A549 (cell line): ENCODE measurements at places on chromosomes 13 and 19. TPM values are rescaled to one million over a fixed set of nuclear protein-coding genes. Genes with fewer than 3 reads are reported as not detected.

Gene SELENOV
- polyA plus RNA-seq, result not detected in 3 replicates

Gene RFC3
- polyA plus RNA-seq, result 44.0 to 45.3 TPM (median 44.2 TPM) in 3 replicates

Gene WBP4
- 9.0 to 9.8 TPM (median 9.3 TPM) in 3 replicates for polyA plus RNA-seq

Gene ELSPBP1
- polyA plus RNA-seq, result not detected in 3 replicates

Gene ZNF296
- 2.7 to 3.6 TPM (median 3.4 TPM) in 3 replicates for polyA plus RNA-seq

Gene SUGP1
- 27.4 to 30.0 TPM (median 30.0 TPM) in 3 replicates for polyA plus RNA-seq

Gene BRME1
- polyA plus RNA-seq, result 1.1 to 2.3 TPM (median 1.2 TPM) in 3 replicates

- no peak for DNase-seq
Measured at GRCh38 chr19:16897856-16898161, 9.0 kb downstream of the F2RL3 start.

DNA sequence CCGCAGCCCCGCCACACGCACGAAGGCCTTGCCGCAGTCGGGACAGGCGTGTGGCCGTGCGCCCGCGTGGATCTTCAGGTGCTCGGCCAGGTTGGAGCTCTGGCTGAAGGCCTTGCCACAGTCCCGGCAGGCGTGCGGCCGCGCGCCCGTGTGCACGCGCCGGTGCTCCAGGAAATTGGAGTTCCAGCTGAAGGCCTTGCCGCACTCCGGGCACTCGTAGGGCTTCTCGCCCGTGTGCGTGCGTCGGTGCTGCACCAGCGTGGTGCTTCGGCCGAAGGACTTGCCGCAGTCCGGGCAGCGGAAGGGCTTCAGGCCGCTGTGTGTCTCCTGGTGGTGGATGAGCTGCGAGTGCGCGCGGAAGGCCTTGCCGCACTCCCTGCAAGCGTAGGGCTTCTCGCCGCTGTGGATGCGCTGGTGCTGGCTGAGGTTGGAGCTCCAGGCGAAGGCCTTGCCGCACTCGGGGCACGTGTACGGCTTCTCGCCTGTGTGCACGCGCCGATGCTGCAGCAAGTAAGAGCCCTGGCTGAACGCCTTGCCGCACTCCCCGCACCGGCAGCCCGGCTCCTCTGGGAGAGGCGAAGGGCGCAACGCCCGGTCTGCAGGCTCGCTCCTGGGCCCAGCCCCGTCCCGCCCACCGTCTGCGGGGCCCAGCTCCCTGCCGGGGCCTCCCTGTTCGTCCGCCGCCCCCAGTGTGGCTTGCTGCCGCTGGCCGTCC is 3.6 kb upstream of the A1BG start:
- no peak for DNase-seq

DNA sequence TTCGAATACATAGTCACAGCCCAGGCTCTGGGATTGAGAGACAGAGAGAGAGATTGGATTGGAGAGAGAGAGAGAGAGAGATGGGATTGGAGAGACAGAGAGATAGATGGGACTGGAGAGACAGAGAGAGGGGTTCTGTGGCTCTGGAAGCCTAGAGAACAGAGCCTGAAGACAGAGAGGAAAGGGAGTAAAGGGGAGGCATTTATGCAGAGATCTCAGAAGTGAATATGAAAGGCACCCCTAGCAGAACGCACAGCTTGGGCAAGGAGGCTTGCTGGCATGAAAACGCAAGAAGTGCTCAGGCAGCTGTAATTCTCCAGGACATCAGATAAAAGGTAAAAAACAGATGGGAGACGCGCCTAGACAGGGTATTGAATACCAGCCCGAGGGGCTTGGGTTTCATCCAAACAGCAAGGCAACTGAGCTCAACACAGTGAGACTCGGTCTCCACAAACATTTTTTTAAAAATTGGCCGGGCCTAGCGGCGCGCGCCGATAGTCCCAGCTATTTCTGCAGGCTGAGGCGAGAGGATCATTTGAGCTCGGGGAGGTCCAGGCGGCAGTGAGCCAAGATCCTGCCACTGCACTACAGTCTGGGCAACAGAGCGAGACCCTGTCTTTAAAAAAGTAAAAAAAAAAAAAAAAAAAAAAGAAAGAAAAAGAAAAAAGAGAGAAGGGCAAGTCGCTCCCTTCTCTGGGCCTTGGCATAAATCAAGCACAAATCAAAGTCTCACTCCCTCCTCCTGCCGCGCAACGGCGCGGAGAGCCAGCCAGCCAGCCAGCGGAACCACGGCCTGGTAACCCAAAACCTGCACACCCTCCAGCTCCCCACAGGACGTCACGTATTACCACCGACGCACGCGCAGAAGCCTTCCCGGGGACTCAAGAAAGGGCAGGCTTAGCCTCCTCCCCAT is 774 bp upstream of the PPP2R1A start:
- DNase-seq, result no peak

DNA sequence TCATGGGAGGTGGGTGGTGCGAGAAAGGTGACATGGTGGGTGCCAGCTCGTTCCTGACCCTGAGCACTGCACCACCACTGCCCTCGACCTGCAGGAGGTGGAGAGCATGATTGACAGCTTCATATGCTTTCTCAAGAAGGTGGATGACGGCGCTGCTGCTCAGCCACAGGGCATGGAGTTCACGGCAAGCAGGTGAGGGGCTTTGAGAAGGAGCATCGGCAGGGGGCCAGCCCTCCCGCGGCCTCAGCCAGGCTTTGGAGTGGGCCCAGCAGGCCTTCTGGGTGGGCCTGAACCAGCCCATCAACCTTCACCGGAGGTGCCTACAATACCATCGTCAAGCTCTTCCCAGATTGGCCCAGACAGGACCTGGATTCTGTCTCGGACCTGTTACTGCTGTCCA is 18.9 kb upstream of the ZNF14 start:
- DNase-seq, result no peak

DNA sequence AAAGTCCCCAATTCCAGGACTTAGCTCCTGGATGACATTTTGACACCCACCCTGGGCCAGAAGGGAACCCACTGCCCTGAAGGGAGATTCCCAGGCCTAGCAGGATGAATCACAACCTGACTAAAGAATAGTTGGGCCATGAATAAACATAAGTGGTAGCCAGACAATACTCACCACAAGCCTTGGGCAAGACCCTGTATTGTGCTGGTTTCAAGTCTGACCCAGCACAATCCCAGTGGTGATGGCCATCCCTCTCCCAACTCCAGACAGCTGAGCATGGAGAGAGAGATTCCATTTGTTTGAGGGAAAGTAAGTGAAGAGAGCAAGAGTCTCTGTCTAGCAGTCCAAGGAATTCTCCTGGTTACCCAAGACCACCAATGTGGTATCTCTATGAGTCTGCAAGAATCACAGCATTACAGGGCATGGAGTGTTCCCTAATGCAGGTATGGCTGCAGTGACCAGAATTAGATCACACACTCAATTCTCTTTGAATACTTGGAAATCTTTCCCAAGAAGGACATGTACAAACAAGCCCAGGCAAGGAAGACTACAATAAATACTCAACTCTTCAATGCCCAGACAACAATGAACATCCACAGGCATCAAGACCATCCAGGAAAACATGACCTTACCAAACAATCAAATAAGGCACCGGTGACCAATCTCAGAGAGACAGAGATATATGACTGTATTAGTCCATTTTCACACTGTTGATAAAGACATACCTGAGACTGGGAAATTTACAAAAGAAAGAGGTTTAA is 158.0 kb downstream of the VWA8 start:
- DNase-seq, result no peak

DNA sequence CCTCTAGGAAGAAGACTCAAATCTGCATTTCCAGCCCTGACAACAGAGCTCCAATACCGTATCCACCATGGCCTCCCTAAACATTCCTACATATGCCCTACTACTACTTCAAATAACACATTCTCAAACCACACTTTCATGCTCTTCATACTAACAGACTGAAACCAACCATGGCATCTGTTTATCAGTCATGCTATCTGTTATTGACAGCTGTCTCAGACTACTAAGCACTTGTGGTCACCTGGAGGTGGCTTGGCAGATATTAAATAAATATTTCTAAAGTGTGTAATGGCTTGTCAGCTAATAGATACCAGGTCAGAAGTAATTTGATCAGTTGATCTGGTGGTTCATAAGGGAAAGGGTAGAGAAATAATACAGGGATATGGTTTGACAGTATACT is 489.1 kb downstream of the DIAPH3 start:
- DNase-seq, result no peak

GRCh38 chr13:71546881-71547280 is 320.1 kb downstream of the DACH1 start:
- DNase-seq, result no peak

DNA sequence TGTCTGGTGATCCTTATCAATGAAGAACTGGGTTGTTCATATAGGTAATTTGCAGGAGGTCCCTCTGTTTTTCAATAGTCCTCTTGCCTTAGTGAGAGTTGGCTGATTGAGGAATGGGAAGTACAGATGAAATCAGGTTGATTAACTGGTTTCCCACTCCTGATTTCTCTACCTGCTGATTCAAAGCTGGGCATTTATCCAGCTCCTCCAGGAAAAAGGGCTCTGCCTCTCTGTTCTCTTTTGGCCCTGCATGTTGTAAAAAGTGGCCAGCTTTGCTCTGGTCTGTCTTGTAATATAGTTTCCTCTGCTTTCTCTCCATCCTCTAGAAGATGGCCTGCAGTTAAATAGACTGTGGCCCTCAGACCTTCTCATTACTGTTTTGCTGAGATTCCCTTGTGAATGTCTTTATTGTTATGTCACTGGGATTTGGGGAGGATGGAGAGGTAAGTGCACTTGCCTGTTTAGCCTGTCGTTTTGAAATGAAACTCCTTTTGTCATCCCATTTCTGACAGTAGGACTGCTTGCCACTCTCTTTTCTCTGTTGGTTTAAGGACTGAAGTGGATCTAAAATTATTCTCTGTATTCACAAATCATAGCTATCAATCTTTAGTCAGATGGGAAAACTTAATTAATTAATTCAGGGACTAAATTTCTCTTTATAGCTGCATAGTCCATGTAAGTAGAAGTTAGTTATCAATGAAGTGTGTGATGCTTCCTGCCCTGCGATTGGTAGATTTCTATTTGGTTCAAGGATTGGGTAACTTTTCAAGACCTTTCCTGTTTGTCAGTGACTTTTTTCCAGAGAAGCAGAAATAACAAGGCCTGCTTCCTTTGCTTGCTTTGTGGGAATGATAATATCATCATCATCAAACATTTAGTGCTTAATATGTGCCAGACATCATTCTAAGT is 28.5 kb downstream of the GARRE1 start:
- DNase-seq, result no peak

DNA sequence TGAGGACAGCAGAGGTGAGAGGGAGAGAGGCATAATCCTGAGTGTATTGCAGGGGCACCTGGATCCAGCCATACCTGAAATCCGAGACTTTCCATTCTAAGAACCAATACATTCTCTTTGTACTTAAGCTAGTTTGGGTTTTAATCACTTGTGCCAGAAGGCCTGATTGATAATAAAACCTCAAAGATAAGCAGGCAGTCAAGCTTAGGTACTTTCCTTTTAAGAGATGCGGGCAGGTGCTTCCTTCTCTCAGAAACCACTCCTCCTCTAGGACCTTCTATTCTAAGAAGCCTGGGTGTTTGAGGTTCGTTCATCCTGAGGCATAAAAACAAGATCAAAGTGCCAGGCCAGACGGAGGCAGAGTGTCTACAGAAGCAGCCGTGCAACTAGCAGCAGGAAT is 22.2 kb downstream of the FAM187B start:
- DNase-seq, result no peak

DNA sequence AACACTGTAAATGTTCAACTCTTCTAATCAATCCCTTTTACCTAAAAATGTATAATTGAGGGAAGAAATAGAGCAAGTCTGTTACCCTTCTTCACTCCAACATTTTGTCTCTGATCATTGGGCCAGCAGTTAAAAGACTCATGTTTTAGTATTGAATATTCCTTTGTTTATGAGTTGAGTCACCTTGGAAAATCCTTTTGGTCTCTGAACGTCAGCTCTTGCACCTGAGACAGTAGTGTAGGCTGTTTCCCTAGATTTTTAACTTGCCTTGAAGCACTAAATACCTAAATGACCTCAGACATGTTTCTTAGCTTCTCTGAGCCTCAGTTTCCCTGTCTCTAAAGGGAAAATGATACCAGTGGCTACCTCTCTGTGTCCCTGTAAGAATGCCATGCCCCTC is 184.2 kb downstream of the RFC3 start:
- DNase-seq, result no peak

DNA sequence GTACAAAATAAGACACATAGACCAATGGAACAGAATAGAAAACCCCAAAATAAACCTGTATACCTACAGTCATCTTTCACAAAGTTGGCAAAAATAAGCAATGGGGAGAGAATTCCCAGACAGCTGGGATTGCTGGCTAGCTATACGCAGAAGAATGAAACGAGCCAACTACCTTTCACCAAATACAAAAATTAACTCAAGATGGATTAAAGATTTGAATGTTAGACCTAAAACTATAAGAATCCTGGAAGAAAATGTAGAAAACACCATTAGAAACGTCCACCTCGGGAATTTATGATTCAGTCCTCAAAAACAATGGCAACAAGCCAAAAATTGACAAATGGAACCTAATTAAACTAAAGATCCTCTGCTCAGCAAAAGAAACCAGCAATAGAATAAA is 408.1 kb upstream of the SLITRK1 start:
- DNase-seq, result no peak

GRCh38 chr13:35478271-35479037 is 2.0 kb upstream of the MAB21L1 start:
- no peak for DNase-seq

- DNase-seq, result peak; percentile 66
Measured at GRCh38 chr19:58409010-58409790, 751 bp downstream of the ZNF584 start.
